ENCODE measurements at places on chromosomes 16 and 17.

- DNase-seq: no peak
Observed at GRCh38 chr16:67657751-67658518, 2.1 kb downstream of the ACD start.

- DNase-seq: peak; percentile 87
Observed at GRCh38 chr17:43578699-43579565, 32.8 kb upstream of the ETV4 start.

- no peak for DNase-seq
Observed at GRCh38 chr17:76549215-76549518, 9.3 kb downstream of the PRCD start.

GRCh38 chr17:74233937-74234336 lies 20.6 kb downstream of the TTYH2 start:
- DNase-seq: no peak

DNA sequence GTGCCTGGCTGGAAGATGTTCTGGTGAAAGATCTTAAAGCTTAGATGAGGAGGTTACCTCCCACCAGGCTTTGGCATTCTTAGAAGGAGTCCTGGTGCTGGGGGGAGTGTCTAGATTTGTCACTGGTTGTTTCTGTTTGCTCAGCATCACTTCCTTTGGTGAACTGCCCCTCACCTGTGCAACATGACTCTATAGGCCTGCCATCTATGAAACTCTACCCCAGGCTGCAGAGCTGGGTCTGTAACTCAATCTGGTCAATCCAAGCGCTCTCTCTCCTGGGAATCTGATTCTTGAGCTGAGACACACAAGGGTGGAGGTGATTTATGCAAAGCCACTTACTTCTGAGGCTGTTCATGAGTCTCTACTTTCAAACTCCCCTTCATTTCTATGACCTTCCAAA lies 399.4 kb downstream of the NPIPA7 start:
- no peak for DNase-seq

DNA sequence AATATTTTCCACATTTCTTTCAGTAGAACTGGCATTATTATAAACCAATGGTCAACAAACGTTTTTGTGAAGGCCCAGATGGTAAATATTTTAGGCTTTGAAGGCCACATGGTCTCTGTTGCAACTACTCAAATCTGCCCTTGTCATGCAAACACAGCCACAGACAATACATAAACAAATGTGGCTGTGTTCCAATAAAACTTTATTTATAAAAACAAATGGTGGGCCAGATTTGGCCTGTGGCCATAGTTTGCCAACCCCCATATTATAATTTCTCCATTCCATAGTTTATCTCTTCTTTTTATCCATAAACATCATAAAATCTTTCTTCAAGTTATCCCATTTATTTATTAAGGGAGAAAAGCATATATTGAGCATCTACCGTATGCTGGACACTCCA lies 98.8 kb downstream of the CDYL2 start:
- no peak for DNase-seq

DNA sequence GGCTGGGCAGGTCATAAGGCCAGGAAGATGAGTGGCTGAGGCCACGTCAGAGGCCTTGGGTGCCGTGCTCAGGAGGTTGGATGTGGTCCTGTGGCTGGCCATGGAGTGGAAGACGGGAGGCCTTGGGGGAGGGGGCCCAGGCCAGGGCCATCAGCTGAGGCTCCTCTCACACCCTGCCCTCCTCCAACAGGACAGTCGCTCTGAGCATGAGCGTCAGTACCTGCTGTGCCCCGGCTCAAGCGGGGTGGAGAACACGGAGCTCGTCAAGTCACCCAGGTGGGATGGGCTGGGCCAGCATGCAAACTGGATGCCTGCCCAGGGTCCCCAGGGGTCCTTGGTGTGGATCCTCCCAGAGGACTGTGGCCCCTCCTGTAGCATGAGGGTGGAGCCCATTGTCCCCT lies 19.2 kb downstream of the POLR3E start:
- no peak for DNase-seq

- DNase-seq: no peak
Observed at GRCh38 chr16:25832291-25832690, 140.5 kb downstream of the HS3ST4 start.

- no peak for DNase-seq
Observed at GRCh38 chr17:627051-627450, 87.6 kb downstream of the VPS53 start.

GRCh38 chr16:79618692-79619050 lies 18.1 kb upstream of the MAF start:
- no peak for DNase-seq

GRCh38 chr17:60065136-60065535 lies 13.6 kb downstream of the HEATR6 start:
- DNase-seq: no peak

DNA sequence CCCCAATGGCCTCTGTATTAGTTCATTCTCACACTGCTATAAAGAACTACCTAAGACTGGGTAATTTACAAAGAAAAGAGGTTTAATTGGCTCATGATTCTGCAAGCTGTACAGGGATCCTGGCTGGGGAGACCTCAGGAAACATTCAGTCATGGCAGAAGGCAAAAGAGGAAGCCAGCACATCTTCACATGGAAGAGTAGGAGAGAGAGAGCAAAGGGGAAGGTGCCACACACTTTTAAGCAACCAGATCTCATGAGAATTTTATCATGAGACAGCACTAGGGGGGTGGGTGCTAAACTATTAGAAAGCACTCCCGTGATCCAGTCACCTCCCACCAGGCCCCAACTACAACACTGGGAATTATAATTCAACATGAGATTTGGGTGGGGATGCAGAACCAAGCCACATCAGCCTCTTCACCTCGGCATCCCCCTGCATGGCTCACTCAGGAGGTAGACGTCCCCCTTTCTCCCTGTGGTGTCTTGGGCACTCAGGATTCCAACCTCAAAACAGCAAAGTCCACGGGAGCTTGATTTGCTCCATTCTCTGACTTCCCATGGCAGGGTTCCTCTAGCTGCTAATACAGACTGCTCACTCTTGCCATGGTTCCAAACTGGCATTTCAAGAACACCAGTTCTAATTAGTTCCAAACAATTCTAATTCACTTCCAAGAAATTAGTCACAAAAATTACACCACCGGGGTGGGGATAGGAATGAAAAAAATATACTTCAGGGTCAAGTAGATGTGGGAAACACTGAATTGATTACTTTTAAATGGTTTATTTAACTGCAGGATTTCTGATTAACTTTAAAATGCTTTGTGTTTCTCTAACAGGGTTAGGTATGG lies 203.8 kb upstream of the HSBP1 start:
- no peak for DNase-seq

DNA sequence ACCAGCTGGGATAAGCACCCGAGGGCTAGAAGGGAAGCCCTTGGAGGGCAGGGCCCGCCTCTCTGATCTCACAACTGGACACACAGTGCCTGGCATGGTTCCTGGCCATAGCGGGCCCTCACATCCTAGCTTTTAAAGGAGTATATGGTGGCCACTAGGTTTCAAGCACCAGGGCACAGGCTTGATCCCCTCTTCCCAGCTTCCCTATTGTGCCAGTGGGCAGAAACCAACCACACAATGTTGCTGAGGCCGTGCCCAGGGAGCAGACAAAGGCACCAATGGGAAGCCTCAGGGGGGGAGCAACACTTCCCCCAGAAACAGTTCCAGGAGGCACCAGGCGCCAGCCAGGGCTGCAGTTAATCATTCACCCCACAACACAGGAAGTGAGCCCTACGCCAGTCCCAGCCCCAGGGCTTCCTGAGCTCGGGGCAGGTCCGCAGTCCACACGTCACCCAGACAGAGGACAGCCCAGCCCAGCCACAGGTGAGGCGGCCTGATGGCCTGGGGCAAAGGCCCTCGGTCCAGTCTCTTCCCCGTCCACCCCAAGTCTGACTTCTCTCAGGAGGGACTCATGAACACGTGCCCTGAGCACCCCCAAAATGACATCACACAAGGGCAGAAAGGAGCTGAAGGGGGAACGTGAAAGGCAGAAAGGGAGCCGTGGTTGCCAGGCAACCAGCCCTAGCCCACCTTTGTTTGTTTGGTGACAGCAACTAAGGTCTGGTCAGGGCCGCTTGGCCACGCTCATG lies 12.8 kb downstream of the SMIM5 start:
- DNase-seq: no peak

DNA sequence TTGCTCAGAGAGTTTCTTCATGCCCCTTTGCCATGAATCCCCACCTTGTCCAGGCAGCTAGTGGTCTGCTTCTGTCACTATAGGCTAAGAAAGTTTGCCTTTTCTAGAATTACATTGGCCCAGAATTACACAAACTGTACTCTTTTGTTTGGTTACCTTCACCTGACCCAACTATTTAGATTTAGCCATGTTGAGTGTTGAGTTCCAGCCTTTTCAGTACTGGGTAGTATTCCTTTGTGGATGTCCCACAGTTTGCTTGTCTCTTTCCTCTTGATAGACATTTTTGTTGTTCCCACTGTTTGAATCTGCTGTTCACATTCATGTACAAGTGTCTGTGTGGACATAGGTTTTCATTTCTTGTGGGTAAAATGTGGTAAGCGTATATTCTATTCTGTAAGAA lies 22.3 kb downstream of the USP10 start:
- no peak for DNase-seq

- no peak for DNase-seq
Observed at GRCh38 chr17:34051046-34051445, 204.0 kb upstream of the CCL2 start.

DNA sequence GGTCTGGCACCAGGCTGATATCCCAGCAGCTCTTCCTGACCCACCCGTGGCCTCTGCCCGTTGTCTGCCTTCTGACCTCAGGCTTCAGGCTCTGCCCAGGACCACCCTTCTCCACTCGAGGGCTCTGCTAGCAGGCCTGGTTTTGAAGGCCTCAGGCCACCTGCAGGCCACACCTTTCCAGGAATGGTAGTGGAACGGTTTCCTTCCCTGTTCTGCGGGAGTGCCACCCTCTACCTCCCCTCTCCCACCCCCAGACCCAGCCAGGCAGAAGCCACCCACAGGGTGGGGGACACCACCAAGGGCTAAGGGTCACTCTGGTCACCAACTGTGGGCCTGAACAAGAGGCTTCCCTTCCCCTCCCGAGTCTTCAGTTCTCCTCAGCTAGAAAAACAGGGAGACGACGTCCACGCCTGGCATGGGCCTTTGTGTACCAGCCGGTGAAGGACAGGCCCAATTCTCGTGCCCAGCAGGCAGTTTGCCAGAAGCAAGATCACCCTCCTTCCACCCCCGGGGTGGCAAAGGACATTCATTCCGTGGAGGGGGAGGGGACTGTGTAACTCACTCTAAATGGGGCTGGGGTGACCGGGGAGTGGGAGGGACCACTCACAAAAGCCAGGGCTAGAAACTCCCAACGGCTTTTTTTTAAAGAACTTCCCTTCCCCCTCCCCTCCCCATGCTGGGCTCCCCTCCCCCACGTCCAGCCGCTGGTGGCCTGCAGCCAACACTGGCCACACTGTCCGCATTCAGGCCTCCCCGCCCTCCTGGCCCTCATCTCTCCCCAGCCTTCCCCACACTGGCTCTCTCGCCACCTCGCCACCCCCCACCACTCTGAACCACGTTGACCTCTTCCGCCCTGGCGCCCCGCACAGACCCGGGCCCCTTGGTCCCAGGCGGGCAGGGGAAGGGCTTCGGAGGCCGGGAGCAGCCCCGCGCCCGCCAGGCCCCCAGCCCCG lies 7.7 kb downstream of the CBX4 start:
- no peak for DNase-seq

DNA sequence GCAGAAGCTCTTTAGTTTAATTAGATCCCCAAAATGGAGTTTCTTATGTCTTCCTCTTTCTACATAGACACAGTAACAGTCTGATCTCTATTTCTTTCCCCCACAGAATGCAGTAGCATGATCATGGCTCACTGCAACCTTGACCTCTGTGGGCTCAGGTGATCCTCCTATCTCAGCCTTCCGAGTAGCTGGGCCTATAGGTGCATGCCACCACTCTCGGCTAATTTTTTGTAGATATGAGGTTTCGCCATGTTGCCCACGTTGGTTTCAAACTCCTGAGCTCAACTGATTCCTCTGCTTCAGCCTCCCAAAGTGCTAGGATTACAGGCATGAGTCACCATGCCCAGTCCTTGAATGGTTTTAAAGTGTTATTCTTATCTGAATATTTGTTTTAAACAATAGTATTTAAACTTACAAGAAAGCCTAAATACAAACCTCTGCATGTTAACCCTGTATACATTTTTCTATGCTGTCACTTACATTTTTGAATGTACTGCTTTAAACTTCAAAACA lies 120.6 kb downstream of the GOSR1 start:
- no peak for DNase-seq

GRCh38 chr17:80036715-80037477 lies 454 bp downstream of the CCDC40 start:
- peak; percentile 81 for DNase-seq

- peak; percentile 75 for DNase-seq
Observed at GRCh38 chr17:77887464-77888241, 70.8 kb upstream of the TNRC6C start.

- DNase-seq: no peak
Observed at GRCh38 chr16:82190386-82190785, 20.4 kb upstream of the MPHOSPH6 start.

DNA sequence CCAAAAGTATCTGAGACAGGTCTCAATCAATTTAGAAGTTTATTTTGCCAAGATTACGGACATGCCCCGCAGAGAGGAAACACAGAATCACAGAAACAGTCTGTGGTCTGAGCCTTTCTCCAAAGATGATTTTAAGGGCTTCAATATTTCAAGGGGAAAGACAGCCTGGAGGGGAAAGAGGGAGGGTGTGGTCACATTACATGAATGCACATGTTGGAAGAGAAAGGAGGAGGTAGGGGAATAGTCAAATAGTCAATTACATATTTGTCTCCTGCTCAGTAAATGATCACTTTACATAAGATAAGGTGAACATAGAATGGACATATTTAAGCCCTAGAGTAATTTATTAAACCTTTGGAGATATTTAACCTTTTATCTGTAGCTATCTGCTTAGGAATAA lies 12.3 kb downstream of the UNC45B start:
- DNase-seq: no peak

DNA sequence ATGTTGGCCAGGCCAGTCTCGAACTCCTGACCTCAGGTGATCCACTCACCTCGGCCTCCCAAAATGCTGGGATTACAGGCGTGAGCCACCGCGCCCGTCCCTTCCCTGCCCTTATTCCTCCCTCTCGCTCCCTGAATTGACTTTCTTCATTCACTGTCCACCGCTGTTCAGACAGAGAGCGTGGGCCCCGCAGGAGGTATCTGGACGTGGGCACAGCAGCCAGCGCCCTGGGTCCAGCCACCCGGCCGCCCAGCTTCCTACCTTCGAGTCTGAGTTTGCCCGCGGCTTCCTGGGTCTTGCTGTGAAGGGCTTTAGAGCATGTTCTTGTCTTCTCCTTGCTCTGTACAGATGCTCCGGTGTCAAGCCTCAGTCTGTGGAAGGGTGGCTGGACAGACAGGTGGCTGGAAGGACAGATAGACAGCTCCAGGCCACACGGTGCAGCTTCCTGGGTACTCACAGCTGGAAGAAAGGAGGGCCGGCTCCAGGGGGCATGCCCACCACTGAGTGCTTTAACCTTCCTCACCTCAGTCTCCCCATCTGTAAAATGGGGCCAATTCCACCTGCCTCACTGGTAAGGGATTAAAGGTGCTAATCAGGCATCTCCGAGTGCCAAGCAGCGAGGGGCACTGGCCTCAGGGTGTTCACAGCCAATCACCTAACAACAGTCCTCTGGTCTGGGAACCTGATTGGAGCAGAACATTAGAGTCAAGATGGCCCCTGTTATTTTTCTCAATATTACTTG lies 13.6 kb downstream of the RHBDF2 start:
- no peak for DNase-seq
